Daoy (cell line): ENCODE measurements at places on chromosomes 6 and 20. TPM values are rescaled to one million over a fixed set of nuclear protein-coding genes. Genes with fewer than 3 reads are reported as not detected.

GRCh38 chr6:15408758-15409157, 162.9 kb downstream of the JARID2 start:
- no peak for DNase-seq

GRCh38 chr6:63637865-63638445, 2.4 kb downstream of the PHF3 start:
- no peak for DNase-seq

GRCh38 chr6:154156135-154156896, 117.3 kb downstream of the OPRM1 start:
- peak; percentile 69 for DNase-seq

DNA sequence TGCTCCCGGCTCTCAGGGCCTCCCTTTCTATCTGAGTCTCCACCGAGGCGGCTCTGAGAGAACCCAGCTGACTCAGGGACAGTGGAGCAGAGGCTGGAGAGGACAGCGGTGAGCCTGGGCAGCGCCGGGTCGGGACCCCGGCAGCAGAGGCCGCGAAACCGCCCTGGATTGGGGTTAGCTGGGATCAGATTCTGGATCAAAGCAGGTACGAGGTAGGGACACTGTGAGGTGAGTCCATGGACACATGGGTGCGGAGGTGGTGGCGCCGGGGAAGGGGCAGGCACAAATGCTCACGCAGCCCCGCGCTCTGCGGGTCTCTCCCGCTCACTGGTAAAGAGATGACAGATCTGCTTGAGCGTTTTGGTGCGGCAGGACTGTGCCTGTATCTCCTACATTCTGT, 146.4 kb upstream of the GGTLC1 start:
- no peak for DNase-seq

DNA sequence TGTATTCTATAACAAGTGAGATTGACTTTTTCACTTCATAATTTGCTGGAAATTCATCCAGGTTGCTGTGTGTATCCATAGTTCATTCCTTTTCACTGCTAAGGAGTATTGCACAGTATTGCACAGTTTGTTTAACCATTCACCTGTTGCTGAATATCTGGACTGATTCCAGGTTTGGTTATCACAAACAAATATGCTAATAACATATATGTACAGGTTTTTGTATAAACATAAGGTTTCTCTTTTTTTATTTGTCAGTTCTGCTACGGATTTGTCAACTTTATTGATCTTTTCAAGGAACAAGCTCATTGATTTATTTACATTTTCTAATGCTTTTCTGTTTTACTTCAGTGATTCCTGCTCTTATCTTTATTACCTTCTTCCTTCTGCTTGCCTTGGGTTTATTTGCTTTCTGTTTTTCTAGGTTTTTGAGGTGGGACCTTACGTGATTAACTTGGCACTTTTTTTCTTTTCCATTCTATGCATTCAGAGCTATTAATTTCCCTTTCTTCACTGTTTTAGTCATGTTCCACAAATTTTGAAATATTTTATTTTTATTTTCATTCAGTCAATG, 117.0 kb upstream of the OGFRL1 start:
- no peak for DNase-seq

The PREX1 gene
- total RNA-seq: 8.8 and 11.1 TPM in 2 replicates

The CLPSL1 gene
- total RNA-seq: not detected in 2 replicates

The CD109 gene
- 34.0 and 36.6 TPM in 2 replicates for total RNA-seq

The SNAP25 gene
- total RNA-seq: 0.09 and 0.80 TPM in 2 replicates

The GABRR2 gene
- not detected in 2 replicates for total RNA-seq

The ECT2L gene
- total RNA-seq: not detected in 2 replicates

The MLIP gene
- total RNA-seq: not detected in 2 replicates
